Stimulated activated CD8-positive, alpha-beta memory T cell treated with anti-CD3 and anti-CD28 coated beads, Interleukin-15, amount 100 ng/mL, for 24 hours (primary cell): ENCODE measurements at places on chromosomes 5 and 9.

DNA sequence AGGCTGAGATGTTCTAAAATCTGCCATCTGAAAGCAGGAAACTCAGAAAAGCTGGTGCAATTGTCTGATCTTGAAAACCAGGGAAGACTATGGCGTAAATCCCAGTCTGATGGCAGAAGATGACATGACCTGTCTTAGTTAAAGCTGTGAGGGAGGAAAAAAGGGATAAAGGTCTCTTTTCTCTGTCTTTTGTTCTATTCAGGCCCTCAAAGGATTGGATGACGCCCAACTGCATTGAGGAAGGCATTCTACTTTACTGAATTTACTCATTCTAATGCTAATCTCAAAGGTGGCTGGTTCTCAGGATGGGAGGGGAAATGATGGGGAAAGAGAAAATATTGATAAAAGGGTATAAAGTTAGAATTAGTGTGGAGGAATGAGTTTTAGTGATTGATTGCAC, 312.8 kb upstream of the CTNND2 start:
- DNase-seq = no peak

- DNase-seq = no peak
These were observed 60.5 kb downstream of the GABRG2 start for GRCh38 chr5:162128117-162128516.

DNA sequence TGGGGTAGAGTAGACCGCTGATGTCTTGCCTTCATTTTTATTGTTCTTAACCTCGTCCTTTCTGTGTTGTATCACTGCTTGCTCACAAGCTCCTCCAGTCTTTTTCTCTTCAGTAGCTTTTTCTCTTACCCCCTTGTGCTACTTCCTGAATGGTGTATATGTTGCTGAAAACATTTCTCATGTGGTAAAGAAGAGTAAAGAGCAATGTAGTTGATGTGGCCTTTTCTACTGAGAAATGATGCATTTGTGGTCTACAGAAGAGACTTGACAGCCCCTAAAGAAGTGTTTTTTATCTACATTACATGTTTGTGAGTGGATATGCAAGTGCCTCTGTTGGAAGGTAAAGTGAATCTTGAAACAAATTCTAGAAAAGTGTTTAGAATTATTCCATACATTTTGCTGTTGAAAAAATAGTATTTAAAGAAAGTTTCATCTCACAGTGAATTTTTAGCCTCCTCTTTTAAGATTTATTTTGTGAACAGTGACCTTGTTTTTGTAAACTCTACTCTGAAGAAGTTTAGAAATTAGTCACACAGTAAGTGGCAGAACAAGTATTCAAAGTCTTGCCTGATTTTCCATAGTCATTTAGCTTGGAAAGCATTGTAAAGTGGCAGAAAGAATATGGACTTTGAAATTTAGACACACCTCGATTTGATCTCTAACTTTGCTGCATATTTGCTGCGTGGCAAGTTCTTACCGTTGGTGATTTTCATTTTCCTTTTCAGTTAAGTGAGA, 17.4 kb downstream of the CDC42SE2 start:
- DNase-seq = no peak

DNA sequence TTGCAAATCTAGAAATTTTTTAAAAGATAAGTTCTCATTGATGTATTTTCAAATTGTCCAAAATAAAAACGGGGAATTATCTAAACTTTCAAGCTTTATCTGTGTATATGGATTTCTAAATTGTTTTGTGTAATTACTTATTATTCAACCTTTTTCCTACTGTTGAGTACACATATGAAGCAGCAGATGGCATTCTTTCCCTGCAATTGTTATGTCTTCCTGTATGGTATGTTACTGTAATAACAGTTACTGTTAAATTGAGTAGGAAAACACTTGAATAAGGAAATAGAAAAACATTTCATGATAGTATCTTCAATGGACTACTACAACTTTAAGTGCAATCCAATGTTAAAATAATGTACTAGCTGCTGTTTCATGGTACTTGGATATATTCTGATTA, 124.8 kb downstream of the RANBP17 start:
- no peak for DNase-seq

DNA sequence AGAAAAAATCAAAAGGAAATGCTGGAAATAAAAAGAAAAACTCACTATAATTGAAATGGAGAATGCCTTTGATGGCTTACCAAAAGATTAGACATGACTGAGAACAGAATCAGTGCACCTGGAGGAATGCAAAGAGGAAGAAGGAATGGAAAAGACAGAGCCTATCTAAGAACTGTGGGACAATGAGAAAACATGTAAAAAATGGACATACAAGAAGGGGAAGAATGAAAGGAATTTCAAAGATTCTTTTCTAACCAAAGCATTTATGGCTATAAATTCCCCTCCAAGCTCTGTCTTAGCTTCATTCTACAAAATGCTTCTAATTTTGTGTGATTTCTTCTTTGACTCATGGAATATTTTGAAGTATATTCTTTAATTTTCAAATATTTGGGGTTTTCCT, 47.5 kb upstream of the CLK4 start:
- no peak for DNase-seq

GRCh38 chr5:112338681-112339337, 80.3 kb downstream of the EPB41L4A start:
- no peak for DNase-seq

GRCh38 chr5:176589039-176589769, 20.8 kb downstream of the GPRIN1 start:
- DNase-seq = no peak

DNA sequence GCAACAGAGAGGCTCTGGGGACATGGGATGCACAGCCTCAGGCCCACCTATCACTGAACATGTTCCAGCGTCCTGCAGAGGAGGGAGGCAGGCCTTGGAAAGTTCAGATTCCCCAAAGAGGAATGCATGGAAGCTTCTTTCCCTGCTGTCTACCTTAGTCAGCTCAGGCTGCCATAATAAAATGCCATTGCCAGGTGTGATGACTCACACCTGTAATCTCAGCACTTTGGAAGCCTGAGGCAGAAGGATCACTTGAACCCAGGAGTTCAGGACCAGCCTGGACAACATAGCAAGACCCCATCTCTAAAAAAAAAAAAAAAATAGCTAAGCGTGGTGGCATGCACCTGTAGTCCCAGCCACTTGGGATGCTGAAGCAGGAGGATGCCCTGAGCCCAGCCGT, 24.5 kb upstream of the TOR1B start:
- no peak for DNase-seq

DNA sequence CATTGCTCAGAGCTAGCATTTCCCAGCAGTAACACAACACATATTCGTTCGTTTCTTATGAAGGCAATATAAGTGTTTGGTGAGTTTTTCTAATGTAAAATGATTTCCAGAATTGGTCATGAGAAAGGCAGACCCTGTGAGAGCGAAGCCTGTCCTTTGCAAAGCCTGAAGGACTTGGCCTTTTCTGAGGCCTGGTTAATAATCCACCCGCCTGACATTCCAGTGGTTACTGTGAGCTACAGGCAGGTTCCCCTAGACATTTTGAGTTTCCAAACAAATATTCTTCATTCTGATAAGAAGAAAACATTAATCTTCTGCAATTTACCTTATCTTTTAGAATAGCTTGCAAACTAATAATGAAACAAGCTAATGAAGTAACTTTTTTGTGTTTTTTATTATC, 38.0 kb downstream of the ADAMTS16 start:
- DNase-seq = no peak

DNA sequence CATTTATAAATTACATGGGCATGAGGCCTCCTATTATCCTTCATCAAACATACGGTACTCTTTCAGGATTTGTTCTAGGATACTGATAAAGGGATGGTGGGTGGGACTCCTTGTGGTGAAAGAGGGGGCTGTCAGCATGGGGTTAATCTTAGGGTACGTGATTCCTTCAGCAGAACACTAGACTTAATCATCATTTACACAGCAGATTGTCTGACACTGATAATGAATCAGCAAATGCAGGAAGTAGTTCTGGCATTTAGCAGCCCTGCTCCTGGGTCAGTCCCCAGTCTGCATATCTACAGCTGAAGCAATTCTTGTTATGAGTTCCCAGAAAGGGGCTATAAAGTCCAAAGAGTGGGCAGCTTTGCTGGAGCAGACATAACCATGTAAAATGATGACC, 384.6 kb downstream of the SPOCK1 start:
- DNase-seq = no peak

DNA sequence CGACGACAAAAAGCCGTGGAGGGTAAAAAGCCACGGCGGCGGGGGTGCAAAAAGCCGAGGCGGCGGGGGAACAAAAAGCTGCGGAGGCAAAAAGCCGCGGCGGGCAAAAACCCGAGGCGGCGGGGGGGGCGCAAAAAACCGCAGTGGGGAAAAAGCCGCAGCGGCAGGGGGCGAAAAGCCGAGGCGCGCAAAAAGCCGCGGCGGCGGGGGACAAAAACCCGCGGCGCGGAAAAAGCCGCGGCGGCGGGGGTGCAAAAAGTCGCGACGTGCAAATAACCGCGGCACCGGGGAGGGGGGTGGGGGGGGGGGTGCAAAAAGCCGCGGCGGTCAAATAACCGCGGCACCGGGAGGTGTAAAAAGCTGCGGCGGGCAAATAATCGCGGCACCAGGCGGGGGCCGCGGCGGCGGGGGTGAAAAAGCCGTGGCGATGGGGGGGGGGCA, 511.5 kb downstream of the FOXD4L5 start:
- peak; percentile 0 for DNase-seq

DNA sequence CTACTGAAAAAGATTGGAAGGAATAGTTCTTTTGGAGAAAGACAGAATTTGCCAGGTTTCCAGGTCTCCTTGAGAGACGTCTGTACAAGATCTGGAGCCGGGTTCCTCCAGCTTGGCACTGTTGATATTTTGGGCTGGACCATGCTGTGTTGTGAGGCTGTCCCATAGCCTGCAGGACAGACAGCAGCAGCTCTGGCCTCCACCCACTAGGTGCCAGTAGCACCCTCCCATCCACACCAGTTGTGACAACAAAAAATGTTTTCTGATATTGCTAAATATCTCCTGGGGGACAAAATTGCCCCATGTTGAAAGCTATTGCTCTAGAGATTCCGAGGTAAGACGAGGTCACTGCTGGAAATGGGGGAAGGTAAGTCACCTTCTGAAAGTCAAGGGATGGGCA, 287.7 kb upstream of the DAP start:
- DNase-seq = no peak

- no peak for DNase-seq
These were observed 37.1 kb upstream of the NR3C1 start for GRCh38 chr5:143440448-143441115.

DNA sequence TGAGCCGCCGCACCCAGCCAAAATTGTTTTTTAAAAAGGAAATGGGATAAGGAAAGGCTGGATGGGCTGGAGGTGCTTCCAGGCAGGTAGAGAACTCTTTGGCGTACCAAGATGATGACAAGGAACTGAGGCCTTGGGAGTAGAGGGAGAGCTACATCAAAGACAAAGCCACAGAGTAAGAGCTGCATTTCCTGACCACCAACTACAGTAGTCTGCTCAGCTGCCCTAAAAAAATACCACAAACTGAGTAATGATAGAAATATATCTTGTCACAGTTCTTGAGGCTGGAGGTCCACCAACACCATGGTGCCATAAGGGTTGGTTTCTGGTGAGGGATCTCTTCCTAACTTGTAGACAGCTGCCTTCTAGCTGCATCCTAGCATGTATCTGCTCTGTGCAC, 8.2 kb downstream of the OR1K1 start:
- no peak for DNase-seq

DNA sequence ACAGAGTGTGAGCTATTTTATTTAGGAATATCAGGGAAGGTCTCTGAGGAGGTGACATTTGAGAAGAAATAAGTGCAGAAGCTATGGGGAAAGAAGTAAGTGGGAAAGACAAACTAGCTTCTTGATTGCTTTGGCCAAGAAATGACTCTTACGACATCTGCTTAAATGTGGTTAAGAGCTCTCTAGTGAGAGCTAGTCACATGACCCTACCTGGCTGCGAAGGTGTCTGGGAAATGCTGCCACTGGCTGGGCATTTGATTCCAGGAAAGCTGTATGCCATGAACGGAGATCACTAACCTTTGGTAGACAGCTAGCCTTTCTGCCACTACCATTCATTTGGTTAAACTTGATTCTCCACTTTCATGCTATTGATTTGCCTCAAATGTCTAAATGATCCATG, 80.1 kb downstream of the KIAA0825 start:
- no peak for DNase-seq

GRCh38 chr9:136012651-136013050, 51.5 kb upstream of the UBAC1 start:
- DNase-seq = no peak

GRCh38 chr5:175738602-175739133, 80.8 kb downstream of the HRH2 start:
- no peak for DNase-seq

- no peak for DNase-seq
These were observed 36.2 kb upstream of the OTULIN start for GRCh38 chr5:14628346-14628745.

- no peak for DNase-seq
These were observed 172.8 kb upstream of the PANK3 start for GRCh38 chr5:168752012-168752411.

DNA sequence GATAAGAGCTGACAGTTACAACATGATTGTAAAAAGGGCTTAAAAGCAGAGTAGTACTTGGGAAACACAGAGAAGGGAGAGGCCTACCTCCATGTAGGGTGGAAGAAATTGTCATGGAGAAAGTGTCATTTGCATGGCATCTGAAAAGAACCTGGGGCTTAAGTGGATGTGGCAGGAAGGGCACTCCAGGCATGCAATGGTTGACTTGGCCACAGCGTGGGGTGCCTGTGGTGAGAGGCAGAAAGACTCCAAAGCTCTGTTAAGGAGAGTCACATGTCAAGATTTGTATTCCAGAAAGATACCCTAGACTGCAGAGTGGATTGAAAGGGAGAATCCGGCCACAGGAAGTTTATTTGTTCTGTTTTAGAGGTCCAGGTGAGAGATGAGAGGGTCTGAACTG, 2.4 kb downstream of the POLR3G start:
- no peak for DNase-seq

- no peak for DNase-seq
These were observed 1.7 kb downstream of the FREM1 start for GRCh38 chr9:14908295-14909180.

GRCh38 chr5:44089424-44090144, 299.6 kb downstream of the FGF10 start:
- DNase-seq = no peak

GRCh38 chr5:175104677-175105076, 339.3 kb downstream of the DRD1 start:
- no peak for DNase-seq

- no peak for DNase-seq
These were observed 14.3 kb upstream of the GPX3 start for GRCh38 chr5:151005950-151006576.

- no peak for DNase-seq
These were observed 26.5 kb upstream of the CDKN2B start for GRCh38 chr9:22035591-22036011.
